Neuronal stem cell (in vitro differentiated cells): ENCODE measurements at places on chromosomes 13 and 19.

GRCh38 chr13:102692491-102692826, 2.4 kb downstream of the METTL21C start:
- DNase-seq, result no peak

- DNase-seq, result no peak
These were observed 19.0 kb downstream of the NLRP7 start for GRCh38 chr19:54928299-54928698.

DNA sequence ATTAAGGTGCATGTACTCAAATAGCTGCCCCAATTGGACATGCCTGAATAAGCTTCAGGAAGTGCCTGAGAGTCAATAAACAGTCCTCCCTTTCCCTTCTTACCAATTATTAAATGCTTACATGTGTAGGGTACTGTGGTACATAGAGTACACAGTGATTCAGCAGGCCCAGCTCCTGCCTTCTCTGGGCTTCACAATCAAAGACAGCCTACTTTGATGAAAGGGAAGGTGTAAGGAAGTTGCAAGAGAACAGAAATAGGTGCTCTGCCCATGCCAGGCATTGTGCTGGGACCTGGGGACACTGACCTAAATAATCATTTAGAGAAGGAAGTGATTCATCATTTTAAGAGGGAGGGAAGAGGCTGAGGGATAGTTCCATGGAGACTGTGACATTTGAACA, 17.2 kb downstream of the FRY start:
- DNase-seq, result no peak

DNA sequence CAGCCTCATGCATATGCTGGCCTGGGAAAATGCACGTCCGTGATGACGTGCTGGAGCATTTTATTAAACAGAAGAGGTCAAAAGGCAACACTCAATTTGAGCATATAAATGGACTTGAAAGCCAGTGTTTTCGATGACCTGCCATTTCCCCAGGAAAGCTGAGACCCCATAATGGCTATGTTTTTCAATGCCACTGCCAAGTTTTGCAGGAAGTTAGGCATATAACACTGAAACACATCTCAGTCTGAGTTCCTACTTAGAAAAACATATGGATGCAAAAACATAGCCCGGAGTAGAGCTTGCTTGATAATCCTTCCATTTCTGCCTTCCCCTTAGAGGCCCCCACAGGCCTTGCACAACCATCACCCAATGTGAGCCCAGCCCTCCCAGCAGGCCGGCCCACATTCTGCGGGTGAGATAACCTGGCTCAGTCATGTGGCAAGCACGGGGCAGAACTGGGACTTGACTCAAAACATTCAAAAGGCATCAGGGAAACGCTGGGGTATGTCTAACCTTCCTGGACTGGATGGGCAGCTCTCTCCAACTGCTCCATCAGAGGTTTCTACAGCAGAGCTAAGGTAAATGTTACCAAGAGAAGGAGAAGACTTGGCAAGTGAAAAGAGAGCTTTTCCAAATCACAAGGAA, 24.9 kb downstream of the EPS15L1 start:
- no peak for DNase-seq

DNA sequence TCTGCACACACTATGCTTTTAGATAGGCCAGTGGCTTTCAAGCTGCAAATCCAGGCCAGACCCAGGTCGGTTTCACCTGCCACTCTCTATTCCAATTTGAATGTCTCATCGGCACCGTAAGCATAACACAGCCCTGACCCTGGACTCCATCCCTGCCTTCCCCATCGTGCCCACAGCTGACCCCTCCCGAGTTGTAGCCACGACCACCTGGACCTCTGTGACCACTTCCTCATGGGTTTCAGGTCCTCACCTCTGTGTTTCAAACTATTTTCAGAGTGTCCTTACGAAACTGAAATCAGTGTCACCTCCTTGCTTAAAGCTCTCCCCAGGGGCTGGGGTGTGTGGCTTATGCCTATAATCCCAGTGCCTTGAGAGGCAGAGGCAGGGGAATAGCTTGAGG, 9.0 kb upstream of the HSH2D start:
- DNase-seq, result no peak

DNA sequence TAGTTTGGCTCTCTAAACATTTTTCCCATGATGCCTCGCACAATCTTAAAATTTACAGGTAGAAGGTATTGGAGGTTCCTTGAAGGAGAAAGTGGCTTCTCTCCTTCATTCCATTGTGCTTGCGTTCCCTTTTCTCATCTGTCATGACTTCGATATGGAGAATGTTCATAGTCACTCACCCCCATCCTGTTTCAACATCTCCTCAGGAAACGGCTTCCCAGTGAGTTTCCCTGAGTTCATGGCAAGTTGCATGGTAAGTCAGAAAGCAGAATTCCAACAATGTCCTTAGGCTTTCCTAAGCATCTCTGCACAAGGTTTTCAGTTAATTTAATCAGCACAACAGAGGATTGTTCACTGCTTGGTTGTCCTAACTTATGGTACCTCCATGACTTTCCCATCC, 581.8 kb upstream of the SLITRK5 start:
- DNase-seq, result no peak
